ENCODE measurements at places on chromosomes 1 and 21.

- no peak for DNase-seq
Observed at GRCh38 chr1:2187619-2188018, 7.0 kb downstream of the FAAP20 start.

DNA sequence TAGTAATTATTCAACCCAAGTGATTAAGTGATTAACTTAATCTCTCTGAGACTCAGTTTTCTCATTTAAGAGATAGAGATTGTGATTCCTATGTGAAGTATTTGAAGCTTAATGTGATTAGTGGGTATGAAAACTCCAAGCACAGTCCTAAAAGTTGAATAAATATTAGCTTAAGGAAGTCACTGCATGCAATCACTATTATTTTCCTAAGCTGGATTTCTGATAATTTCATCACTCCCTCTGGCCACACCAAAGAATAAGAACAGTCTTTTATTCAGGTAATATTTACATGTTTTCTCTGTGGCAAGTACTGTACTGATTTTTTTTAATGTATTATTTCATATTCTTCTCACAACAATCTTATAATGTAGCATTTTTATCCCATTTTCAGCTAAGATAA lies 31.1 kb downstream of the CD55 start:
- no peak for DNase-seq

GRCh38 chr1:245651093-245651492 lies 496.3 kb downstream of the KIF26B start:
- no peak for DNase-seq

DNA sequence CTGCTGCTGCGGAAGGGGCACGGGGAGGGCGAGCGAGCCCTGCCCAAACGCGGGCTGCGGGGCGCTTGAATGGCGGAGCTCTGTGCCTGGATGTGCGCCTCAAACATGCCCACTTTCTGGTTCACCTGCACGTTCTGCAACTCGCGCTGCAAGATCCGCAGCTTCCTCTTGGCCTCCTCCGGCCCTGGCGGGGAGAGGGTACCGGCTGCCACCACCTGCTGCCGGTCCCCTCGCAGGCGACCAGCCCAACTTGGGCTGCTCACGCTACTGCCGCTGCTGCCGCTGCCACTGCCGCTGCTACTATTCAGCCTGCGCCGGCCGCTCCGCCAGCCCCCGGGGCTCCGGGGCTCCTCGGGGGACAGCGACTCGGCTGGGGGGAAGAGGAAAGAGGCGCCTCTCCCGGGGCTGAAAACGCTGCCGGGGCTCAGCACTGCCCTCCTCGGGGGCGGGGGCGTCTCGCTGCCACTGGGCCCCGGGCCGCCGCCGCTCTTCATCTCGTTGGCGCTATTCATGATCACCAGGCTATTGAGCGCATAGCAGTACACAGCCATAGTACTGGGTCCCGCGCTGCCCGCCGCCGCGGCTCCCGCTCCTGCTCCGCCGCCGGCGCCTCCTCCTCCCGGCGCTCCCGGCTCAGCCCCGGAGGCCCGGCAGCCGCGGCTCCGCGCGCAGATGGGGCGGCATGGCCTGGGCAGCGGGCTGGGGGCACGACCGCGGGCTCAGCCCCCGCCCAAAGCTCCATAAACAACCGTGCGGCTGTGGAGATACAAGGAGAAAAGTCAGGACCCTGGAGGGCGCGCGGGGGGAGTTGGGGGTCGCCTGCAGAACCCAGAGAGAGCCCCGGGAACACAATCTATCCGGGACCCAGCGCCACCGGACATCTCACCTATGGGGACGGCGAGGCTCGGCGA lies 1.9 kb downstream of the ITPKB start:
- no peak for DNase-seq

GRCh38 chr1:89607586-89608318 lies 25.2 kb upstream of the LRRC8C start:
- DNase-seq = no peak

GRCh38 chr1:177600321-177600720 lies 369.5 kb downstream of the SEC16B start:
- DNase-seq = no peak

DNA sequence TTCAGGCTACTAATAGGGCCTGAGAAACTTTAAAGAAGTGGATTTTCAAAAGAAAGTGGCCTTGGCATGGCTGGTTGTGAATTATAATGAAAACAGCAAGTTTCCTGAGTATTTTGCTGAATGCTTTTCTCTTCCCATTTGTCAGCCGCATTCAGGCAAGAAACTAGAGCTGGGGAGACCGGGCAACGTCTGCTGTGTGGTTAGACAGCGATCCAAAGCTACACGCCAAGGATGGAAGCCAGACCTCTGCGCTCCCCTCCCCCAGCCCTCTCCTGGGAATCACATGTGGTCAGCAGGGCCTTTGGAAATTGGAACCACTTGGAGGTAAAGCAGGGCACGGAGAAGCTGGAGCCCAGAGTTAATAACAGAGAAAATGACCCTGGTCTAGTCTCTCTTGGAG lies 114.1 kb upstream of the CD34 start:
- no peak for DNase-seq

- no peak for DNase-seq
Observed at GRCh38 chr1:244006381-244006901, 44.6 kb upstream of the ZBTB18 start.

- no peak for DNase-seq
Observed at GRCh38 chr21:36431252-36431651, 46.1 kb downstream of the CHAF1B start.

DNA sequence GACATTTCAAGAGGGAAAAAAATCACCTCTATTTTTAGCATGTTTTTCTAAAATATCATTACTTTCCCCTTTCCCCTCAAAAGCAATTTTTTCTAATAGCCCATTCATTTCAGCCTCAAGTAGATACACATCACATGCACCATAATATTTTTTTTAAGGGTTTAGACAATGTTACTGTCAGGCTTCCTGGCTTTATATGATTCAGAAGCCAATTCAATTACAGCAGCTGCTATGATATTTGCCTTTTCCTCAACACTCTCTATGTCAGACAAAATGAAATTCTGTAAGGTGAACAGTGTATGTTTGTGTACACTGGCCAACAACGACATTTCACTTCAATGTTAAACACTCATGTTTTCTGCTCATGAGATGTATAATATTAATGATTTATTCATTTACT lies 46.5 kb downstream of the OMA1 start:
- no peak for DNase-seq

- no peak for DNase-seq
Observed at GRCh38 chr1:60699325-60699724, 383.0 kb upstream of the NFIA start.

GRCh38 chr1:241212628-241213027 lies 144.4 kb downstream of the RGS7 start:
- DNase-seq = no peak

GRCh38 chr1:15680561-15681348 lies 3.4 kb upstream of the PLEKHM2 start:
- DNase-seq = no peak

- DNase-seq = no peak
Observed at GRCh38 chr1:119981986-119982815, 85.9 kb upstream of the ADAM30 start.

DNA sequence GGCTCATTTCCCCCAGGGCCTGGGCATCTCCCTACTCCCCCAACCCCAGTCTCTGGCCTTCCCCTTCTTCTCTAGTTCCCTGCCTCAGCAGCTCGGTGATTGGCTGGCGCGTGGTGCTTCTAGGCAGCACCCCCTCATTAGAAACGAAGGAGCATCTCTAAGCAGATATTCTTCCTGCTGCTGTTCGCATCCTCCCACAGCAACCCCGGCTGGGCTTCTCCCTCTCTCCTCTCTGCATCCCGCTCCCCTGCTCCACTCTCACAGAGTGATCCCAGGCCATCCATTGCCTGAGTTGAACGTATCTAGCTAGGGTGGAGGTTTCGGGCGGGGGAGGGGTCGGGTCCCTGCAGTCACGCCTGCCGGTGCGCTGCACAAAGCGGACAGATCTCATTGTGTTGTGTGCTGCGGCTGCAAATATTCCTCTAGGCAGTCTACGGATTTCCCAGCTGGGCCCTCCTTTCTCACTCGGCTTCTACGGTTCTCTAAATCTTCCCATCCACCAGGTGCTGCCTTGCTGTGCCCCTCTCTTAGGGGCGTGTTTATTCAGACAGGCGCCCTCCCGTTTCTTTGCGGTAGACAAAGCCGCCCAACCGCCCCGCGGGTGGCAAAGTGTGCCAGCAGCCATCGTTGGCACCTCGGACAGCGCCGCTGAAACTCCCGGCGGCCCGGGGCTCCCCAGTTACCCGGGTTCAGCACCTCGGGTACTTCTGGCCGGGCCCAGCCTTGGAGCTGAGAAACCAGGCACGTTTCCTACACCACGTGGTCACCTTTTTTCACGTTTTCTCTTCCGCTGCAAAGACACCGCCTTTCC lies 2.2 kb downstream of the CACNA1E start:
- no peak for DNase-seq

DNA sequence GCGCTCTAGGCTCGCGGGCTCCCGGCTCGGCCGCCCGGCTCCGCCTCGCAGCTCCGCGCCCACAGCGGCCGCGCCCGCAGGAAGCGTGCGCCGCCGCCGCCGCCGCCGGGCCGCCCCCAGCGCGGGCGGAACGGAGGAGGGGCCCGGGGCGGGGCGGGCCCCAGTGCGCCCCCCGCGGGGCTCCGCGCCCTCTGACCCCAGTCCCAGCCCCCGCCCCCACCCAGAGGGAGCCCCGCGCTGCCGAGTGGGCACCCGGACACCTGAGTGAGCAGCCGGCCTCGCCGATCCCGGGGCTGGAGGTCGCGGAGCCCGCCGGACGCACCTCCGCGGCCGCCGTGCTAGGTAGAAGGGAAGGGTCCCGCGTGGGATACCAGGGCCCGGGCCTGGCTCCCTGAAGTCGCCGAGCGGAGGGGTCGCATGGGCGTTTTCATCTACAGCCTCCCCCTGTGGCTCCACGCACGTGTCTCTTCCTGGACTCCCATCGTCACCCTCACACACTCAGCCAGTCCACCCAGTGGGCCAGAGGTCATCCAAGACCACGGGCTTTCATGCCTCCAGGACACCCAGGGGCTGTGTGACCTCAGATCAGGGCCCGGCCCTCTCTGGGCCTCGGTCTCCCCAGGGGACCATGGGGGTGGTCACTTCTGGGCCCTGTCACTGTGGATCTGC lies at the start of gene SDC3:
Gene SDC3, minus strand, starts transcription at position 63 of the 669 bp plus-strand sequence. CDS start 172 bp downstream, outside the sequence.
- DNase-seq = no peak

DNA sequence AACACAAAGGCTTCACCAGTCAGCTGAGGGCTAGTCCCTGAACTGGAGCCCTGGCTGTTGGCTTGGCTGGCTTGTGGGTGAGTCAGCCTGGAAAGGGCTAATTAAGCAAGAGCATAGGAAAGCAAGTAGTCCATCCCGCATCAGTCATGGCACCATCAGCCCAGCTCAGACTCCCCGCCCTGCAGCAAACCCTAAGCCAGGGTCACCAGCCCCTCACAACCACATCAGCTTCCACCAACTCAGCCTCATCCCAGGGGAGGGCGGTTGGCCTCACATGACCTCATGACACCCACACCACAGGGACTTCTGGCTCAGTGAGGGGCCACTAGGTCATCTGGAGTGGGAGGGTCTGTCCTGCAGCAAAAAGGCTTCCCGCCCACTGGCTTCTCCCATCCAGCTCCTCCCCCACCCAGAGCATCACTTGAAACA lies 7.0 kb upstream of the SPATC1L start:
- no peak for DNase-seq

DNA sequence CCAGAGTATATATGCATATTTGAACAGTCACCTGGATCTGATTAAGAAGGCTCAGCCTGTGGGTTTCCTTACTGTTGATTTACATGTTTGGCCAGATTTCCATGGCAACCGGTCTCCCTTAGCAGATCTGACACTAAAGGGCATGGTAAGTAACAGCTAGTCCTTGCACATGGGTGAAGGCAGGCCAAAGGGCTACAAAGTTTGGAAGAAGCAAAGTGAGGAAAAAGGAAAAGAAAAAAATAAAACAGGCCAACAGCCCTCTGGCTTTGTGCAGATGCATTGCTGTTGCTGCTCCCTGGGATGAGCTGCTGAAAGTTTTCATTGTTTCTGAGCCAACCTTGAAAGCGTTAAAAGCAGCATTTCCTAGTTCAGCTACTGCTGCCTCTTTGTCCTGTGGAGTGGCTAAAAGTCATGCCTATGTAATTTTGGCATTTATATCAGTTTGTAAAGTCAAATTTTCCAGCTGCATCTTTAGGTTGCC lies 176.5 kb upstream of the HOOK1 start:
- DNase-seq = no peak

DNA sequence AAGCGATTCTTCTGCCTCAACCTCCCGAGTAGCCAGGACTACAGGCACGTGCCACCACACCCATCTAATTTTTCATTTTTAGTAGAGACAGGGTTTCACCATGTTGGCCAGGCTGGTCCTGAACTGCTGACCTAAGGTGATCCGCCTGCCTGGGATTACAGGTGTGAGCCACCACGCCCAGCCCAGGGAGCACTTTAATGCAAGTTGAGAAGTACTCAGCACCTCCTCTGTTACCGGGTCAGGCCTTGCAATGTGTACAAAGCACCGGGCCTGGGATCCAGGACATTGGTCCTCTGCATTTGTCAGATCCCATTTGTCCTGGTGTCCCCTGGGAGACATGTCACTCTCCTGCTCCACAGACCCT lies 143.6 kb downstream of the TOMM20 start:
- no peak for DNase-seq

DNA sequence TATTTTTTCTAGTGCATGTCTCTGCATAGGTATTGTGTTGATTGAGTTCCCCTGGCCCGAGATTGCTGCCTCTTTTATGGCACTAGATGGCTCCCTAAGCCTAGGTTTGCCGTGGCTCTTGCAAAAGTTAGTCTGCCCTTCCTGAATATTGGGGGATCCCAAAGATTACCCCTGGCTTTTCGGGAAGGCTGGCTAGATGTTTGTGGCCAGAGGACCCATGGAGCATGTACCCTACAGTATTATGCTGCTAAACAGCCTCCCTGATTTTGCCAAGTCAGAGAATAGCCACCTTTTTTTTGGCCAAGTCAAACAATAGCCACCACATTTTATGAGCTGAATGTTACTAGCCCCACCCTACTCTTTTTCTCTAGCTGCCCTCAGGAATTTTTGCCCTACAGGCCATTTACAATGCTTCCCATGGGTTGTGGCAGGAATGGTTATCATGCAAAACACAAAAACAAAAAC lies 343.2 kb downstream of the OLFM3 start:
- DNase-seq = no peak

- DNase-seq = no peak
Observed at GRCh38 chr1:192904438-192904895, 95.6 kb downstream of the RGS2 start.

GRCh38 chr1:8155528-8156186 lies 129.5 kb upstream of the ERRFI1 start:
- no peak for DNase-seq

DNA sequence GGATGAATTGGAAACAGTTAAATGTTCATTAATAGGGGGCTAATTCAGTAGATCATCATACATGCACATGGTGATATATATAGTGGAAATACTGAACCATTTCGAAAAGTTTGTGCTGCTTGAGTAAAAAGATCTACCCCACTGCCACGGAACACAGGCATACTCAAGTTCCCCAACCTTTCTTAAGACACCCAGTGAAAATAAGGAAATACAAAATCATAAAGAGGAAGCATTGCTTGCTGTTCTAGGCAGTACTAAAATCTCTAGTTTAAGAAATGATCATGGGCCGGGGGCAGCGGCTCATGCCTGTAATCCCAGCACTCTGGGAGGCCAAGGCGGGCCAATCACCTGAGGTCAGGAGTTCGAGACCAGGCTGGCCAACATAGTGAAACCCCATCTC lies 37.6 kb upstream of the KIRREL1 start:
- DNase-seq = no peak

GRCh38 chr1:214859647-214860046 lies 222.9 kb upstream of the KCNK2 start:
- DNase-seq = no peak

Measured in esophagus squamous epithelium (tissue), 5 donors.